ENCODE measurements at places on chromosomes 11 and 22.

DNA sequence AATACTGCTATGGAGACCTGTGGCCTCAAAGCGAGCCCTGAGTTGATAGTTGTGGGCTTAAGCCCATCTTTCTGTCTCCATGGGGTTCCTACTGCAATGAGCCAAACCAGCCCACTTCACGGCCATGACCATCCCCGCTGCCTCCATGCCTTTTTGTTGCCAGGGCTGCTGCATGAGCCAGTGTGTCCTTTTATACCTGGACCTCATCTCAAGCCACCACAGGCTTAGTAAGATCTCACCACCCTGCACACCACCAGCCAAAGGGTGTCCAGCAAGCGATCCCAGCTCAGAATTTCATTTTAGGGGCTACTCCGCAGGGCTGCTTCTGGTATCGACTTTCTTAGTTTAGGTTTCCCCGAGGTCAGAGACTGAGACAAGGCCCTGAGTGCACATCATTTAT is 8.3 kb downstream of the TP53AIP1 start:
- DNase-seq: no peak

DNA sequence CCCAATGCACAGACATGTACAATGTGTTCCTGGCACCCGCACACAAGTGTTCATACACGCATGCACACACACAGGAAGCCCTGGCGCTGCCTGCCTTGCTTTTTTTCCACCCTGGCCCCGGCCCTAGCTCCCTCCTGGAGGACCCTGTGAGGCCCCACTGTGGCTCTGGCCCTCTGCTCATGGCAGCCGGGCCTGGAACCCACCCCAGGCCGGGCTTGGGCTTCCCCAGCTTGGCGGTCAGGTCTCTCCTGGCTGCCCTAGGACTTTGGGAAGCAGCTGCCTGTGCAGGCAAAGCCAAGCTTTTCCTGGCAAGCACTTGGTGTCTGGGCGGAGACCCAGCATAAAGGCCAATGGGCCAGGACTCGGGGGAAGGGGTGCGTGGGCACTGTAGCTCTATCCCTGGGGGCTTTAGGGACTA is 30.5 kb downstream of the CD82 start:
- DNase-seq: peak; percentile 45

- DNase-seq: no peak
These were observed 25.4 kb downstream of the CNTF start for GRCh38 chr11:58647866-58648265.

DNA sequence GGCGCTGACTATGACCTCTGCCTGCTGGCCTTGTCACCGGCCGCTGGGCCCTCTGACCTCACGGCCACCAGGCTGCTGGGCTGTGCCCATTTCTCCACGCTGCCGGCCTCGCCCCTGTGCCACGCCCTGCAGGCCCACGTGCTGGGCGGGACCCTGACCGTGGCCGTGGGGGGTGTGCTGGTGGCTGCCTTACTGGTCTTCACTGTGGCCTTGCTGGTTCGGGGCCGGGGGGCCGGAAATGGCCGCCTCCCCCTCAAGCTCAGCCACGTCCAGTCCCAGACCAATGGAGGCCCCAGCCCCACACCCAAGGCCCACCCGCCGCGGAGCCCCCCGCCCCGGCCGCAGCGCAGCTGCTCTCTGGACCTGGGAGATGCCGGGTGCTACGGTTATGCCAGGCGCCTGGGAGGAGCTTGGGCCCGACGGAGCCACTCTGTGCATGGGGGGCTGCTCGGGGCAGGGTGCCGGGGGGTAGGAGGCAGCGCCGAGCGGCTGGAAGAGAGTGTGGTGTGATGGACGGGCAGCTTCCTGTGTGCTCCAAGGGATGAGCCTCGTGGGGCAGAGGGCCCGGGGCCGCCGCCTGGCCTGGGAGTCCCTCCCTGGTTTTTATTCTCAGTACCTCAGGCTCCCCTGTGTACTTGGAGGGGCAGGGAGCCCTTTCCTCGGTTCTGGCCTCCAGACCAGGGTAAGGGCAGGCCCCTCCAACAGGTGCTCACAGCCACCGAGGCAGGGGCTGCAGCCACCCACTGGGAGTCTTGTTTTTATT is 3.0 kb downstream of the LRFN4 start:
- no peak for DNase-seq

- no peak for DNase-seq
These were observed 40.2 kb downstream of the RRP8 start for GRCh38 chr11:6563121-6563619.

- no peak for DNase-seq
These were observed 20.5 kb downstream of the LRRC55 start for GRCh38 chr11:57202281-57202680.

- DNase-seq: no peak
These were observed 158.6 kb upstream of the CARD18 start for GRCh38 chr11:105298174-105298573.

GRCh38 chr11:34492806-34493414 is 20.7 kb downstream of the ELF5 start:
- peak; percentile 4 for DNase-seq

DNA sequence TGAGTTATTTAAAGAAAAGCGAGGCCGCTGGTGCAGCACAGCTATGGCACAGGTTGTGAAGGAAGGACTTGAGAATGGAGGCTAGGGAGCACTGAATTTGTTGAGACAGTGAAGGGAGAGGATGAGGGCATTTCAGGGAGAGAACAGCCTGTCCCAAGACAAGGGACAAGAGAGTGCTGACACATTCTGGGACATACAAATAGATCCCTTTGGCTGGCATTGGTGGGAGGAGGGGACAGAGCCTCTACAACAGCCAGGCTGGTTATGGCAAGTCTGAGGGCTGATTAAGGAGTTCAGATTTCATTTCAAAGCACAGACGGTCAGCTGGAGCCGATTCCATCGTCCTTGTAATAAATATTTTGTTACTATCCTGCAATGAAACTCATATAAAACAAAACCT is 1.7 kb upstream of the SLC29A2 start:
- no peak for DNase-seq

- DNase-seq: no peak
These were observed 62.1 kb upstream of the CADM1 start for GRCh38 chr11:115566180-115566764.

- DNase-seq: peak; percentile 1
These were observed 19.3 kb upstream of the MRGPRX2 start for GRCh38 chr11:19079643-19080440.

DNA sequence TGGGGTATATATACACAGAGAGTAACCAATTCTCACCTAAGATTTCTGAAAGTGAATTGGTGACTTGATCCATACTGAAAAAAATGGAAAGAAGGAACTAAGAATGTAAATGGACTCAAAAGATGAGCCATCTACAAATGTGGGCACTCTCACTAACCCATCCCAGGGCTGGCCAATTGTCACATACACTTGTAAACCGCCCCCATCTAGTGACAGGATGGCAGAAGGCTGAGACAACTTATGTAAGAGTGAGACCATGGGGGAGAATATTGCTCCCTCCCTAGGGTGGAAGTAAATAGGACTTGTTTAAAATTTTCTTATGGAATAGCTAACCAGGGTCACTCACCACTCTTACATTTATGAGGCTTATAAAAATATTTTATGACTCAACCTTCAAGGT is 377.1 kb upstream of the ISX start:
- DNase-seq: no peak

DNA sequence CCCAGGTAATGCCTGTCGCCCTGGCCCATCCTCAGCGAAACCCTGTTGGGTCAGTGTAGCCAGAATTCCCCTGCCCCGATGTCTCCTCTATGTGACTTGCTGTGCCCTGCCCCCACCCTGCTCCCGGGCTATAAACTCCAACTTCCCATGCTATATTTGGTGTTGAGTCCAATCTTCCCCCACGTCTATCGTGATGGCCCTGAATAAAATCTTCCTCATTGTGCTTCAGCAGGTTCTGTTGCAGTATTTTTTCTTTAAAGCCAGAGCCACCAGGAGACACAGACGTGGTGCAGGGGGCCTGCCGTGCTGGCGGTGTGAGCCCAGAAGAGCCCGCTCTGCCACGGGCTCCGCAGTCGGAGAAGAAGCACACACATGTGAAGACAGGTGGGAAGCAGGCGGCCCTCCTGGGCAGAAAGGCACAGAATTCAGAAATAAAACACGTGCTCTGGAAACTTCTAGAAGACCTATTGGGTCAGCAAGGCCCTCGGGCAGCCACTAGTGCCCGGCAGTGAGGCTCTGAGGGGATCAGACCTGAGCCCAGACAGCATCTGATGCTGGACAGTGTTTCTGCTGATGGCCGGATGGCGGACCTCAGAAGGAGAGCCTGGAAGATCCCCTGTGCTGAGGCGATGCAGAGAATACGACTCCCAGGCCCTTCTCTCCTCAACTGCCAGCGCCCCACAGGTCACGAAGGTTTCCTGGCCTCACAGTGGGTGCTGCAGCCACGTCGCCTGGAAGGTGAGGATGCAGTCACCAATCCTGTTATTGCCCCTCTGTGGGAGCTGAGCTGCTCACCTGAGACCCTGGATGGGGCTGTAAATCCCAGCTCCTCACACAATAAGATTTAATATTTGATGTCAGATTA is 501.9 kb downstream of the BRD1 start:
- no peak for DNase-seq

DNA sequence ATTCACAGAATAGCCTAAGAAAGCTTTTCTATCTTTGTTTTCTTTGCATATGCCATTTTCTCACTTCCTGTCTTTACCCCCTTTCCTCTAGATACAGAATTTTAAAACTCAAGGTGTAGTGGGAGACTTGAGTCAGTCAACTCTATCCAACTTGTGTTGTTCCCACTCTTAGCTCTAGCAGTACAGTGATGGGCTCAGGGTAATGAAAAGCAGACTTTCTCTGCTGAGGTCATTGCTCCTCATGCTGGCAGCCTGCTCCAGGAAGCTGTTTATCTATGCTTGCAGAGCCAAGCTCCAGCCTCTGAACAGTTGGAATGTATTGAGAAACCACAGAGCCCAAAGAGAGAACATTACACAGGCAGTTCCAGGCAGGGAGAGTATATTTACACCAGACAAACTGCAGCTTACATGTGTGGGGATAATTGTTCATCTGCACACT is 68.1 kb downstream of the CSTPP1 start:
- peak; percentile 30 for DNase-seq

GRCh38 chr22:35887296-35887875 is 141.2 kb downstream of the RBFOX2 start:
- no peak for DNase-seq

GRCh38 chr11:45481026-45481425 is 184.4 kb downstream of the CHST1 start:
- no peak for DNase-seq

DNA sequence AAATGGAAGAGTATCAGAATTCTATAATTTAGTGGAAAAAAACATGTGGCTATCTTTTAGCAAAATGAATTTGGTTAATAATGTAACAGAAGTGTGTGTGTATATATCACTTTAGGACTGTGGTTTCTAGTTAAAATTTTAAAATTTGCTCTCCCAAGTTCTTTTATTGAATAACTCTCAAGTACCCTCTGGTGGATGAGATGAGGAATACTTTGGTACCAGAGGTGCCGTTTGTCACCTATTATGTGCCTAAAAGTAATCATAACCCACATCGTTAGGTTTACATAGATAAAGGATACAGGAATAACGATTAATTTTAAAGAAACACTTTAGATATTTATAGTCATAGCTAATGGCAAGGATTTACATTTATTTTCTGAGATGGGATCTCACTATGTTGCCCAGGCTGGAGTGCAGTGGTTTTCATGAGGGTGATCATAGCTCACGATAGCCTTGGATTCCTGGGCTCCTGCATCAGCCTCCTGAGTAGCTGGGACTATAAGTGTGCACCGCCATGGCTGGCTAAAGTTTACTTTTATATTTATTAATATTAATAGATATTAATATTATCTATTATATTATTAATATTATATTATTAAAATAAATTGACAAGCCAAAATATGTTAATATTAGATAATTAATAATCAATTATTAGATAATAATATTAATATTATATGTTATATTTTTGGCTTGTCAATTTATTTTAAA is 66.7 kb upstream of the CAPRIN1 start:
- no peak for DNase-seq

DNA sequence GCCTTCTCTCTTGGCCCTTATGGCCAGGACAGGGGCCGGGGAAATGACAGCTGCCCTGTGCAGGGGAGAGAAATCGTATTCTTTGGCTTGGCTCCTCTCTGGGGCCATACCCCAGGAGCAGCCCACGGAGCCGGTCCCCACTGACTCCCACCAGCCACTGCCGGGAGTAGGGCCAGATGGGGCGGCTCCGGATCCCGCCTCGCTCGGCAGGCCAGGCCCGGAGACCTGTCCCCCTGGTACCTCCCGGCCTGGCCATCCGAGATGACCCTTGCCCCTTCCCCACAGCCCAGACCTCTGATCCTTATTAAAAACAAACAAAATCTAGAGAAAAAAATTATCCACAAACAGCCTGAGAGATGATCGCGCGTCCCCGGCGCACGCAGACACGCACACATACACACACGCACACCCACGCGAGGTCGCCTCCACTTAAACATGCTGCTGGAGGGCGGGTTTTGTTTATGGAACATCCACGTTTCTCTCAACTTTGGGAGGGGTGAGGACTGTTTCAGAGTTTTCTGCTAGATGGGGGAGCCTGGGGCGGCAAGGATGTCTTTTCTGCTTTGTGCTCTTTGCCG is 59.1 kb downstream of the IGLL1 start:
- DNase-seq: no peak

DNA sequence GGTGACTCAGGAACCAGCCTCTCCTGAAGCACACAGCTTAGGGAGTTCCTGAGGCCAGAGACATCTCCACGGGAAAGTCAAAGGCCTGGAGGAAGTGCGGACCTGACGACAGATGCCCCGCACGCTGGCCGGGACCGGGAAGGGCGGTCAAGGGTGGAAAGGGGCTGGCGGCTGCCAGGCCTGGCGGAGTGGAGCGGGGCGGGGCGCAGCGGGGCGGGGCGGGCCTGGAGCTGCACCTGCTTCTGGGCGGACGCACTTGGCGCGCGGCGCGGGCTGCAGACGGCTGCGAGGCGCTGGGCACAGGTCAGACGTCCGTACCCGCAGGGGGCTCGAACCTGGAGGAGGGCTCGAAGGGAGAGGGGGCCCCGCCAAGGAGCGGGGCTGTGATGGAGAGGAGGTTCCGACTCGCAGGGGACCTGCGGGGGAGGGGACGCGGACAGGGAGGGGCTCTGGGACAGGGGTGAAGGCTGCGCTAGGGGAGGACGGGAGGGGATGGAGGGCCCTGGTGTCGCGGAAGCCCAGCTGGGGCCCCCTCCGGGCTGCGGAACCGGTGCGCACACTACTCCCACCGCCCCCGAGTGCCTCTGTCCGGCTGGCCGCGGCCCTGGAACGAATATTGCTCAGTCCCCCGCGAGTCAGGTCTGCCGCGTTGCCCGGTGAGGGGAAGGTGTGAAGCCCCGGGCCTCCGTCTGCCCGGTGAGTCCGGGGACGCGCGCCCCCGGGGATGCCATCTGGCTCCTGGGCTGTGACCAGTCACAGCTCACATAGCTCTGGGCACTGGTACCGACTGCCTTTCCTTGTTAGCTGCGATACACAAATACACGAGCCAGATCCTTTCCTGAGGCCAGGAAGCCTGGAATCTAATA is at the start of gene TMEM45B:
TMEM45B (plus strand) TSS at position 253 of the 866 bp plus-strand sequence. CDS start 36,635 bp downstream, outside the sequence.
- no peak for DNase-seq

- DNase-seq: no peak
These were observed 66.1 kb downstream of the HSD17B12 start for GRCh38 chr11:43746670-43747069.

GRCh38 chr11:72229336-72229924 is 4.9 kb downstream of the INPPL1 start:
- DNase-seq: no peak

GRCh38 chr22:46036558-46037408 is 59.8 kb upstream of the WNT7B start:
- DNase-seq: no peak

- no peak for DNase-seq
These were observed 20.4 kb upstream of the MYEOV start for GRCh38 chr11:69273571-69273970.

Data from occipital lobe (tissue), 3 donors.